CD4-positive, alpha-beta T cell treated with Interleukin-6 at 100 ng/mL for 8 hours (primary cell): ENCODE measurements at places on chromosomes 6 and 20.

GRCh38 chr6:31775184-31775583, 1.9 kb downstream of the VWA7 start:
- DNase-seq = no peak

- DNase-seq = no peak
These were observed 39.1 kb upstream of the GTSF1L start for GRCh38 chr20:43765916-43766315.

- DNase-seq = no peak
These were observed 205.2 kb upstream of the CDH4 start for GRCh38 chr20:61046721-61047351.

GRCh38 chr6:157632821-157633220, 190.2 kb upstream of the SNX9 start:
- DNase-seq = no peak

DNA sequence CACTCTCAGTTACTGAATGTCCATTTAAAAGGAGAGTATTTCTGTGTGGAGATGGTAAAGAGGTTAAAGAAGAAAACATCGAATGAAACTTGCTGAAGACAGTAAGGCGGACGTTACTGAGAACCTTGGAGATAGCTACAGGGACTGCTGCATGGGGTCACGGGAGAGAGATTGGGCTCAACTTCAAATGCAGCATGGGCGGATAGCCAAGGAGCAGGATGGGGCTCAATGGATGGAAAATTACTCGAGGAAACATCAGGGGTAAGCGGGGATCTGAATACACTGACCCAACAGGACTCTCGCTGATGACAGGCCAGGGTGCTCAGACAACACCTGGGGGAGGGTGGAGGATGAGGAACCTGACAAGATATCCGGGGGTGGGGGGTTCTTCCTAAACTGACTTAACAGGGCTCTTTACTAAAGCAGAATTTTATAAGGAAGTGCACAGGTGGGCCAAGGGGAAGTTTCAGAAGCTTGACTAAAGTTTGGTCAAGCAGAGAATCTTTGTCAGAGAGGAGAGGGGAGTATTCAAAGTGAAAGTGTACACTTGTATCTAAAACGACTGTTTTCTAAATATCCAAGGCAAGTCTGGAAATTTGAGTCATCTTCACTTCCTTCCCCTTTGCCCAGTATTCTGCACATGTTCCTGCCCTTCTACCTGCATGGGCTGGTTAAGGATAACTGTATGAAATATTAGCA, 22.8 kb downstream of the ECT2L start:
- DNase-seq = no peak

DNA sequence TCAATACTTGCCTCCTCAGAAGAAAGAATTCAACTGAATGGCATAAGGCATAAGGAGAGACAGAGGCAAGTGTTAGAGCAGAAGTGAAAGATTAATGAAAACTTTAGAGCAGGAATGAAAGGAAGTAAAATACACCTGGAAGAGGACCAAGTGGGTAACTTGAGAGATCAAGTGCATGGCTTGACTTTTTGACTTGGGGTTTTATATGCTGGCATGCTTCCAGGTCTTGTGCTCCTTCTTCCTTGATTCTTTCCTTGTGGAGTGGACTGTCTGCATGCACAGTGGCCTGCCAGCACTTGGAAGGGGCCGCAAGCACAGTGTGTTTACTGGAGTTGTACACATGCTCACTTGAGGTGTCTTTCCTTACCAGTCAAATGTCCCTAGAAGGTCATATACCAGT, 222.1 kb upstream of the UFL1 start:
- DNase-seq = no peak

GRCh38 chr20:45377269-45377668, 856 bp downstream of the TP53TG5 start:
- no peak for DNase-seq

GRCh38 chr6:113636357-113636824, 220.8 kb upstream of the MARCKS start:
- no peak for DNase-seq

- DNase-seq = peak; percentile 14
These were observed 4.2 kb downstream of the DUSP22 start for GRCh38 chr6:296151-297122.

DNA sequence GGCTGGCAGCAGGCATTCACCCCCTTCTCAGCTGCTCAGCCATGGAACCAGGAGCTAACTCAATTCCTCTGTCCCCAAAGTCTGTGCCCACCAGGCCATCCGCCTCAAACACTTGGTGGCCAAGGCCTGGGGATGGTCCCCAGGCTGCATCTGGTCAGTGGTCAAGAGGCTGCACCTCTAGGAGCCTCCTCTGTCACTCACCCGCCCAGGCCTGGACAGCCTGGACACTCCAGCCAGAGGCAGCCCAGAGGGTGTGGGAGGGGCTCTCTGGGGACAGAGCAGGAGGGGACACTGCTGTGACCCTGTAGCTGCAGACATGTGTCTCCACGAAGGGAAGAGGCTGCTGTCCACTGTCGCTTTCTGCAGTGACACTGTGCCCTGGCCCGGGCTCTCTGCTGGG, 416.6 kb upstream of the SULF2 start:
- no peak for DNase-seq

GRCh38 chr6:165939047-165939446, 228.6 kb downstream of the TBXT start:
- no peak for DNase-seq

- peak; percentile 48 for DNase-seq
These were observed 31.7 kb upstream of the UBR2 start for GRCh38 chr6:42532038-42532669.

DNA sequence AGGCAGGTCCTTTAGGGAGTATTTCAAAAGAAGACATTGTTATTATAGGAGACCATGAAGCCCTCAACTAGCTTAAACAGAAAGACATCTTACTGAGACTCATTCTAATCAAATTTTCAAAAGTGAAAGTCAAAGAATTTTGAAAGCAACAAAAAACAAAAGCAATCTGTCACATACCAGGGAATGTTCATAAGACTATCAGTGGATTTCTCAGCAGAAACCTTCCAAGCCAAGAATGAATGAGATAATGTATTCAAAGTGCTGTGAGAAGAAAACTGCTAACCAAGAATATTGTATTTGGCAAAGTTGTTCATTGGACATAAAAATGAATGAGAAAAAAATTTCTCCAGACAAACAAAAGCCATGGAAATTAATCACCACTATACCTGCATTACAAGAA, 48.2 kb upstream of the FUT9 start:
- no peak for DNase-seq

GRCh38 chr6:36267731-36268477, 2.0 kb upstream of the PNPLA1 start:
- no peak for DNase-seq

DNA sequence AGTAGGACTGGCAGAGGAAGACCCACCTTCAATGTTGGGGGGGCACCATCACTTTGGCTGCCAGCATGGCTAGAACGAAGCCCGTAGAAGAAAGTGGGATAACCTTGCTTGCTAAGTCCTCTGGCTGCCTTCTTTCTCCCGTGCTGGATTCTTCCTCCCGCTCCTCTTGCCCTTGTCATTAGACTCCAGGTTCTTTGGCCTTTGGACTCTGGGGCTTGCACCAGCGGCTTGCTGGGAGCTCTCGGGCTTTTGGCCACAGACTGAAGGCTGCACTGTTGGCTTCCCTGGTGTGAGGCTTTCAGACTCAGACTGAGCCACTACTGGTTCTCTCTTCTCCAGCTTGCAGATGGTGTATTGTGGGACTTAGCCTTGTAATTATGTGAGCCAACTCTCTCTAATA, 28.2 kb downstream of the GSTA2 start:
- DNase-seq = no peak

DNA sequence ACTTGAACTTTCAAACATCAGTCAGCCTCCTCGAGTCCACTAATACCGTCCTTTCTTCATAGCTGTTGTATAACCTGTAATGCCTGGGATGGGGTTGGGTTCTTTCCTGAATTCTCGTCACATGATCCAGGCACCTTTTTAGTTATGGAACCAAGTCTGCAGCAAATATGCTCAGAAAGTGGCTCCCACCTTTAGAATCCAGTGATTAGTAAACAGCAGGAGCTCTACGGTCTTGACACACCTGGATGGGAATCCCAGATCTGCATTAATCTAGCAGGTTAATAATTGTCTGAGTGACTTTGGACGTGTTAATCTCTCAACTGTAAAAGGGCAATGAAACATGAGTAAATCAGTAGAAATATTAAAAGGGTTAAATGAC, 729 bp upstream of the ZHX3 start:
- no peak for DNase-seq

- DNase-seq = no peak
These were observed 48.1 kb downstream of the TCP11 start for GRCh38 chr6:35093118-35093445.

DNA sequence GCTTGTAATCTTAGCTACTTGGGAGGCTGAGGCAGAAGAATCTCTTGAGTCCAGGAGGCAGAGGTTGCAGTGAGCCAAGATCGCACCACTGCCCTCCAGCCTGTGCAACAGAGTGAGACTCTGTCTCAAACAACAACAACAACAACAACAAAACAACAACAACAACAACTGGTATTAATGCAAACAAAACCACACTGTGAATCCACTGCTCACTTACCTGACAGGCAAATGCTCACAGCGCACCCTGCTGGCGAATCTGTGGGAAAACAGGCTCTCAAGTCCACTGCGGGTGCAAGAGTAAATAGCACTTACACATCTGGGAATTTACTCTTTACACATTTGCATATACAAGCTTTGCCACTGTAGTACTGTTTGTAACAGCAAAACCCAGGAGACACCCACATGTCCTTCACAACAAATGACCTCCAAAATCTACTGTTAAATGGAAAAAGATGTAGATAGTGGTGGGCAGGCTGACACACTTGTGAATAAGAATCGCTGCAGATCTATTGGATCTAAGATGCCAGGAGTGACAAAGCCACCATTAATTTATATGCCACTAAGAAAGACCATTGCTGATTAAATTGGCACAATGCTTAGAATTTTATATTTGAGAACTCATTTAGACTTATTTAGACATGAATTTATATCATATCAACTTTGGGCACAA, 29.3 kb downstream of the NSFL1C start:
- peak; percentile 81 for DNase-seq

DNA sequence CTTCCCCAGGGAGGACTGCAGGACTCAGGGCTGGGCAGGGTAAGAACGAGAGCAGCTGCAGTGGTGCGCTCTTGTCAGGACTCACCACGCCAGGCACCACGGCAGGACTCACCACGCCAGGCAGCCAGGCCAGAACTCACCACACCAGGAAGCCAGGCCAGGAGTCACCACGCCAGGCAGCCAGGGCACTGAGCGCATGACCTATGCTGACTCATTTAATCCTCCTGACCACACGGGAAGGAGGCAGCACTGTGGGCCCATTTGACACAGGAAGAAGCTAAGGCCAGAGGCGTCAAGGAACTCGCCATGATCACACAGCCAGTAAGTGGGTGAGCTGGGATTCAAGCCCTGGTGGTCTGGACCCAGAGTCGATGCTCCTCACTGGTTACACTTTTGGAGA, 189.3 kb downstream of the PREX1 start:
- no peak for DNase-seq

GRCh38 chr20:60313614-60314013, 355.4 kb downstream of the CDH26 start:
- no peak for DNase-seq

DNA sequence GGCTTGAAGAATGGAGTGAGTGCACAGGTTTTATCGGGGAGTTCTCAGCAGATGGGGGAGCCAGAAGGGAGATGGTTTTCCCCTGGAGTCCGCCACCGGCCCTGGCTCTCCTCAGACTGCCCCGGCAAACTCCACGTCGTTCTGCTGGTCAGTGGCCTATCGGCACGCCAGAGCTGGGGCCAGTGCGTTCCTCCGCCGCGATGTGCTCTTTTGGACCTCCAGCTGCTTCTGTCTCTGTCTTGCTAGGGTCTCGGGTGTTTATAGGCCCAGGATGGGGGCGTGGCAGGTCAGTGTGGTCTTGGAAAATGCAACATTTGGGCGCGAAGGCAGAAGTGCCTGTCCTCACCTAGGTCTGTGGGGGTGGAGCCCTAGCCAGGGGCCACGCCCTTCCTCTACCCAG, 53.0 kb upstream of the ADTRP start:
- DNase-seq = no peak

- no peak for DNase-seq
These were observed 11.3 kb downstream of the CST7 start for GRCh38 chr20:24960302-24960801.

DNA sequence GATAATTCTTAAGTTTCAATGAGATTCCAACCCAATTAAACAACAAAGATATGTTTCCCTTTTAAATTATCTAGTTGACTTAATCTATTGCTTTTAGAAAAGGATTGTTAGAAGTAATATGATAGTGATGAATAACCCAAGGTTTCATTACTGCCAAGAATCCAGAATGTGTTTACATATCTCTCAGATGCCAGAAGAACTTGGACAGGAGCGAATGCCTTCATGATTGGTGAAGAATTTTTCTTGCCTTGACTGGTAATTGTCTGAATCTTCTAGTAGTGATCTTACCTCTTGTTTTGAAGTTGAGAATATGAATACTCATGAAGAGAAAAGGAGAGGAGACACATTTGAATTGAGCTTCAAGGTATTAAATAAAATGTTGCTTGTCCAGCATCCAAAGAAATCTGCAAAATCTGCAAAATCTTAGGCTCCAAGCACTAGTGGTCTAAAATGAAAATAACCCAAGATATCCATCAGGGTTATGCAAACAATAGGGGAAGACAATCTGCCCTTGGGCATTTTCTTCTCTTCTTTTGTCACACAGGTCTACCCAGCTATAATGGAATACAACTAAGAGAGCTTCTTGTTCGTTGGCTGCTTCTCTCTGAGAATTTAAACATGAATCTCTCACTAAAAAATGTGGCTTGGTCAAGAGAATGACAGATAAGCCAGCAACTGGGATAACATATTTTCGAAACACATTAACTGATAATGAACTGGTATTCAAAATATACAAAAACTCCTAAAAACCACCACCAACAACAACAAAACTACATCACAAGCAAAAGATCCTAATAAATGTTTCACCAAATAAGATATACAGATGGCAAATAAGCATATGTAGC, 928.9 kb downstream of the EYS start:
- DNase-seq = no peak

DNA sequence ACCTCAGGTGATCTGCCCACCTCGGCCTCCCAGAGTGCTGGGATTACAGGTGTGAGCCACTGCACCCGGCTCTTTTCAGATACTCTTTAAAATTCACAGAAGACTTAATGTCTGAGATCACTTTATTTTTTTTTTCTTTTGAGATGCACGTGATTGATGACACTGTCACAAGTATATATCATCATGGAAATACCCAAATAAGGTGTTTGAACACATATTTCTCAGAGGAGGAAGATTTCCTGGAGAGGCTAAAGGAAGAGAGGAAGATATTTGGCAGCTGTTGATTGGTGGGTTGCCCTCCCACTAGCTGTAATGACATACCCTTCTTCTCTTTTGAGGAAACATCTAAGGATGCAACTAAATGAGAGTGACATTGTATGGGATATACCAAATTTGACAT, 225.9 kb upstream of the CITED2 start:
- no peak for DNase-seq
